ENCODE measurements at places on chromosomes 3 and 15.

DNA sequence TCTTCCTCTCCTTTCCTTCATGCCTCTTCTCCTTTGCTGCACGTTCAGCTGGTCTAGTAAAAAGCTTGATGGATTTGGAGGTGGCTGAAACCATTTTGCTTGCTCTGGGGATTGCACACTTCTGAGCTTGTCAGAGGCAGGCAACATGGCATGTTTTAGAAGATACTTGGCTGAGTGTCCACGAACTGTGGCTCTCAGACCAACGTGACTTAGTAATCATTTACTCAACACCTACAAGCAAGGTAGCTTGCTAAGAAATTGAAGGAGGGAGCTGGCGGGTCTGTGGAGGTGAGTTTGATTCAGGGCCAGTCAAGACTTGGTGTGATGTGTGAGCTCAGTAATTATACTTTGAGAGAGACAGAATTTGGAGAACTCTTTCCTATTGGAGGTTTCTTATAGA is 196.0 kb downstream of the LPP start:
- DNase-seq: no peak

GRCh38 chr3:85081191-85081906 is 122.6 kb downstream of the CADM2 start:
- peak; percentile 66 for DNase-seq

DNA sequence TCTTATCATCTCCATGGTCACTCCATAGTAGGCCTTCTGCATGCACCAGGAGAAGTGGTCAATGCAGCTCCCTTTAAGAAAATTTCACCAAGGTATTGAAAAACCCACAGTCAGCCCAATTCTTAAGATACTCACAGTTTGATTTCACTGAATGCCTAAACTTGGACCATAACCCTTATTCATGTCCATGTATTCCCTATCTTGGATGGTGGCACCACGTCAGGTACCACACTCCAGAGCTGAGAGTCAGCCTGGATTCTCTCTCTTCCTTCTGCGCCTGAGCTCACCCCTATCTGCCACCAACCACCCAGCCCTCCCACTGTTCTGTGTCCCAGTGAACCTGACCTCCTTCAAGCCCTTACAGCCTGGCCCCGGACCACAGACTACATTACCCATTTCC is 183.2 kb upstream of the NR2F2 start:
- no peak for DNase-seq

DNA sequence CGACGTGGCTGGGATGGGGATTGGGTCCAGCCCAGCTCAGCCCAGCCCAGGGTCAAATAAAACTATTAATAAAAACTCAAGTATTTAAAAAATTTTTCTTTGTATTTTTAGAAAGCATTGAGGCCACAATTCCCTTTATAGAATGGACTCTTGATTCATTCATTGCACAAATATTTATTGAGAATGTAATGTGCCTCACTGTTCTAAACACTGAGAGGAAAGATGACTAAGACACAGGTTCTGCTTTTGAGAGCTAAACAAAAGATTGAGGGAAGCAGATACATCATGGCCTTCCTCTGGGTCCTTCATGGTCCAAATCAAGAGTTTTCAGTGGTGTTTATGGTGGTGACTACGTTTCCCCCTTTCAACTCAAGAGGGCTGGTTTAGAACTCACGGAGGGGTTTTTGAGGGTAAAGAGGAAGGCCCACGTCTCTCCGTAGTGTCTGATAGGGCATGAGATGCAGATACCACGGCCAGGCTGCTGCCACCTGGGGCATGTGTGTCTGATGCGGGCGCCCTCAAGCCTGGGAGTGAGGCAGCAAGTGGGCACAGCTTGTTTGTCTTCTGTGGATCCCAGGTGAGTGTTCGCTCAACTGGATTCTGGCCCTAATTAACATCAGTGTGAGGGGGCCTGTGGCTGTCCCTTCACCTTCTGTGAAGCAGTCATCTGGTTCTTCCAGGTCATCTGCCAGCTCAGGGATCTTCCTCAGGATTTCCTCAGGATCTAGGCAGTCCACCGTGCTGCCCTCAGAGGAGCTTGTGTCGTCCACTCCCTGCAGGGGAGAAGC is 73.5 kb upstream of the SCN5A start:
- peak; percentile 53 for DNase-seq

GRCh38 chr15:38164507-38164906 is 88.1 kb upstream of the SPRED1 start:
- no peak for DNase-seq

GRCh38 chr3:130627143-130627855 is 110.3 kb downstream of the COL6A6 start:
- no peak for DNase-seq

- no peak for DNase-seq
Measured at GRCh38 chr3:71008350-71008935, 575.1 kb downstream of the FOXP1 start.

GRCh38 chr3:133944641-133945380 is 49.1 kb upstream of the RAB6B start:
- peak; percentile 23 for DNase-seq

DNA sequence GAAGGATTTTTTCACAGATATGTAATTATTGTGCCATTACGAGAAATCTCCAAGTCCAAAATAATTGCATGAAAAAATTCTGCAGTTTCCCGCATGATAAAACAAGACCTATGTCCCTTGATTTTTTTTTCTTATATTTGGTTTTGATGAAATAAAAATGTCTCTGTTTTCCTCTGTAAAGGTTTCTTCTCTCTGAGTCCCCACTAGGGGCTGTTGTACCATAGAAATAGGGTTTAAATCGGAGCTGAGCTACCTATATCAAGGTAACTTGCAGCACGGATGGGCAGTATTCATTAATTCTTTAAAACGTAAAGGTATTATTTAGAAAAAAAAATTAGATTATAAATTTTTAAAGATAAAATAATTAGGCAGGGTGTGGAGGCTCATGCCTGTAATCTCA is 66.6 kb upstream of the IGF1R start:
- DNase-seq: peak; percentile 3

- peak; percentile 82 for DNase-seq
Measured at GRCh38 chr3:59288951-59289350, 239.1 kb upstream of the CFAP20DC start.

GRCh38 chr3:130688697-130689470 is 57.7 kb downstream of the PIK3R4 start:
- no peak for DNase-seq

- no peak for DNase-seq
Measured at GRCh38 chr3:117553461-117553860, 843.9 kb downstream of the TUSC7 start.

DNA sequence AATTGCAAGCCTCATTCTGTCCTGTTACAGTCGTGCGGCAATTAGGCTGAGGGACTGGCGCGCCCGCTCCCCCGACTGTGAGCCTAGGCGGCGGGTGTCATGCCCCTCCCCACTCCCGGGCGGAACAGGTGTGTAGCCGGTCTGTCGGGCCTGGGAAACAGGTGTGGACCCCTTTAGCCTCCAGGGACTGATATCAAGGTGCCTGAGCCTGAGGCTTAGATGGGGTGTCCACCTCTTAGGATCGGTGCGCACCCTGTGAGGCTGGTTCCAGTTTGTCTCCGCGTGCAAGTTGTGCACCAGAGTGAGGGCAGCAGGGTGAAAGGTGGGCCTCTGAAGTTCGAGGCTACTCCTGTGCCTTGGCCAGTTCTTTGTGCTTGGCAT is 686 bp downstream of the VPS8 start:
- peak; percentile 71 for DNase-seq

- DNase-seq: no peak
Measured at GRCh38 chr3:49930168-49930690, 618 bp upstream of the MON1A start.

GRCh38 chr15:88181613-88182012 is 74.9 kb downstream of the NTRK3 start:
- no peak for DNase-seq

- DNase-seq: no peak
Measured at GRCh38 chr3:137948400-137949072, 61.4 kb upstream of the CLDN18 start.

DNA sequence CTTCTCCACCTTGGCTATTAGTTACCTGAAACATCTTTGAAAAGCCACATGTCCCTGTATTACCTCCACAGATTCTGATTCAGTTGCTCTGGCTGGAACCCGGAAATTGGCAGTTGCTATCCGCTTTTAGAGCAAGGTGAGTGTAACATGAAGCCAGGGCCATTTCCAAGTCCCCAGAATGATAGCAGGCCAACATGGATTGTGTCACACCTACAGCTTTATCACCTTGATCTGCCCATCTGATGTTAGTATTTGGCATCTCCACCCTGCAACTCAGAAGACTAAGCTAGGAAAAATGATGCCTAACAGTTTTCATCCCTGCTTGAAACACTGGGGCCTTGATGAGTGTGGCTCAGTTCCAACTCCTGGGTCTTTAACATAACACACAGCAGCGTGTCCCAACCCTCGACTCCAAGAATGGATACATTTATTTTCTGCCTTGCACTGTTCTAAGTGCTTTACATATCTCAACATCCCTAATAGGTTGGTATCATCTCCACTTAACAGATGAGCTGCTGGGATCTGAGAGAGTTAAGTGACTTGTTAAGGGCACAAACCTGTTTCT is 21.3 kb upstream of the NUDT16 start:
- no peak for DNase-seq

DNA sequence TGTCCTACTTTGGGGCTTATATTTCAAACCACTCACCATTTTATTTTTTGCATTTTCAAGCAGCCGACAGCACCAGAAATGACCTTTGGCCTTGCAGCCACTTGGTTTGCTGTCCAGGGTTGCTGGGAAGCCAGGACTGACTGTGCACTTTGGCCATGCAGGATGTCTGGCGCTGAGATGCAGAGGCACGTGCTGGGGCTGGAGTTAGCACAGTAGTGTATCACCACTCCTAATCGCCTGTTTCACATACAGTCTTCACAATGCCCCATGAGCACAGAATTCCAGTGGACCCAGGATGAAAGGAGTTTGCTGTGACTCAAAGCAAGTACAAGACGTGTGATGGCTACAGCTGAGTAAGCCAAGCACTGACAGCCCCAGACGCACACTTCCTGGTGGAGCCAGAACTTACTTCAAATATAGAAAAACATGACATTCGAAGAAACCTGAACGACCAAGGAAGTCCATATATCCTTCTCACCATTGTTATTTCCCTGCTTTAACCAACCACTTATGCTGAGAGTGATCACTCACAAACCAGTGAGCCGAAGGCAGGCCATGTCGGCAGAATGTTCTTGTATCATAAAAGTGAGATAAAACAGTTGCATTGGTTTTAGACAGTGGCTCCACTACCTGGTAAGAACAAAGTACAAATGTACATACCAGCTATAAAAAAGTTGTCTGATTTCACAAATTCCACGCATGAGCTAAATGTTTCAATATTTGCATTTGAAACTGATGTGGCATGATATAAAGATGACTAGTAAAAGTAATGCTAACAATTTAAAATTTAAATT is 16.0 kb downstream of the OCA2 start:
- no peak for DNase-seq

GRCh38 chr3:23623844-23624243 is 181.9 kb upstream of the UBE2E1 start:
- no peak for DNase-seq

DNA sequence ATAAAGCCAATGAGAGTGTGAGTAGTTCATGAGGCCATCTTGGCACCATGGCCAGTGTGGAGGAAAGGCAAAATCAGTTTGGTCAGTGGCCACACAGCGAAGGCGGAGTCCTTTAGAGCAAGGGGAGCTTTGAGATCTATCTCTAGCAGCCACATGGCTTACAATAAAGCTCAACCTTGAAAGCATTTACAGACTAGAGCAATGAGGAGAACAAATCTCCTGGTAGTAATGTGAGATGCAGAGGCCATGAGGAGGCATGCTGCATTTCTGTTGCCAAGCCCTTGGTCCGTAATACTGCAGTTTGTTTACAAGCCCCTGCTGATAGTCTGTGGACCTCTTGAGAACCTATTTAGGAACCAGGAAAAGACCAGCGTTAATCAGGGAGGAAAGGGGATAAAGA is 381.5 kb upstream of the C2CD4B start:
- DNase-seq: no peak

DNA sequence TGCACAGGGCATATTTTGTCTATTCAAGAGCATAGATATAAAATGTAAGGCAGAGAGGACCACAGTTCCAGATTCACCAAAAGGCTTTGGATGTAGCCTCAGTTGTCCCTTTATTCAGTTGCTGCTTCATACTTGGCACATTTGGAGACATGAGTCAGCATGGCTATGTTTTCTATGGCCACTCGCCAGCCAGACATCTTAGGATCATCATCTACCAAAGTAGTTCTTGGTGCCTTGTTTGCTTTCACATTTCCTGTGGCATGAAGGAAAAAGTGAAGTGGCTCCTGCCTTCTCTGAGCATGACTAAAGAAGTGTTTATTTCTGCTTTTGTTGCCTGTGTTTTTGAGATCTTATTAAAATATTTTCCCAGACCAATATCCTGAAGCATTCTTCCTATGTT is 7.2 kb downstream of the SUSD5 start:
- DNase-seq: no peak

GRCh38 chr3:128080323-128081080 is 28.3 kb downstream of the SEC61A1 start:
- DNase-seq: no peak

GRCh38 chr3:181457190-181457589 is 254.5 kb upstream of the SOX2 start:
- peak; percentile 7 for DNase-seq

- DNase-seq: no peak
Measured at GRCh38 chr15:40949756-40950207, 3.5 kb upstream of the CHAC1 start.

- DNase-seq: peak; percentile 35
Measured at GRCh38 chr3:128077202-128077624, 25.0 kb downstream of the SEC61A1 start.

- DNase-seq: no peak
Measured at GRCh38 chr15:80604583-80605575, 90.2 kb upstream of the ABHD17C start.

DNA sequence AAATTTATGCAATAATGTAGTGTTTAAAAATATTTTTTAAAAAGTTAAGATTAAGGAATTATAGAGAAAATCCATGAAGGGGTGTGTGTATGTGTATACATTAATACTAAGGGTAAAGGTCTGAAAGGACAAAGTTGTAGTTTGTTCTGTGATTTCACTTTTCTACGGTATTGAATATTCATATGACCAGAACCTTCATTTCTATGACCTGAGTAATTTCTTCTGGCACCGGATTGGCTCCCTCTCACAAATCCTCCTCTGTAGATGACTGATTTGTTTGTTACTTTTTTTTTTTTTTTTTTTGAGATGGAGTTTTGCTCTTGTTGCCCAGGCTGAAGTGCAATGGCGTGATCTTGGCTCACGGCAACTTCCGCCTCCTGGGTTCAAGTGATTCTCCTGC is 20.9 kb downstream of the GMPS start:
- no peak for DNase-seq

GRCh38 chr3:156432563-156432962 is 122.4 kb downstream of the SSR3 start:
- no peak for DNase-seq

DNA sequence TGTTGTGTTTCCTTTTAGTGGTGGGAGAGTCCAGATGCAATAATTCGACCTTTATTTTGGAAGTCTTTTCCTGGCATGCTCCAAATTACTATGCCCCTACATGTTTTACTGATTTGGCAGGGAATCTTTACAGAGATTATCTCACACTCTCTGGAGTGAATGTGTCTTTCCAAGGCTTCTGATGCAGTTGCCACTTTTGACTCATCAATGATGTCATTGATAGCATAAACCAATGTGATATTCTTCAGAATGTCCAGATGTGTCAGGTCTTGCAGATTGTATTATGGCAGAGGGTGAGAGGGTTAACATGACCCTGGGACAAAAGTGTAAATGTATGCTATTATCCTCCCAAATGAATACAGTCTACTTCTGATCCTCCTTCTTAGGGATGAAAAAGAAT is 9.7 kb downstream of the RTP4 start:
- no peak for DNase-seq
